ENCODE measurements at places on chromosomes 16 and 17.

DNA sequence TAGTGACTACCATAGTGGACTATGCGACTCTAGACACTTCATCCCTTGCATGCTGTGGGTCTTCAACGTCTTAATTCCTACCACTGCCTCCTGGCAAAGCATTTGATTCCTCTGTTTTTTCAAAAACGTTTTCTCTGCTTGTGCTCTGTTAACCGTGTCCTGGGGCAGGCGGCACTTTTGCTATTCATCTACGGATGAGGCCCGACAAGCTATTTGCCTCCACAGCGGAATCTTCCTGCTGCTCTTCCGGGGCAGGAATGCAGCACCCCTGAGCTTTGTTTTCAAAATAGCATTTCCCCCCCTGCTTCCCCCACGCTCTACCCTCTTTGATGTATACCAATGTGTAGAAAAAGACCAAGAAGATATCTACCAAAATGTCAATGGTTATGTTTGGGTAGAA lies 39.8 kb upstream of the METTL16 start:
- H3K4me3 ChIP-seq, result no peak overlapping the region
- peaks cover 3% of the 10 kb centered on the region for H3K27me3 ChIP-seq
- no peaks in the 10 kb centered on the region for H3K36me3 ChIP-seq
- H3K27ac ChIP-seq, result no peak overlapping the region

DNA sequence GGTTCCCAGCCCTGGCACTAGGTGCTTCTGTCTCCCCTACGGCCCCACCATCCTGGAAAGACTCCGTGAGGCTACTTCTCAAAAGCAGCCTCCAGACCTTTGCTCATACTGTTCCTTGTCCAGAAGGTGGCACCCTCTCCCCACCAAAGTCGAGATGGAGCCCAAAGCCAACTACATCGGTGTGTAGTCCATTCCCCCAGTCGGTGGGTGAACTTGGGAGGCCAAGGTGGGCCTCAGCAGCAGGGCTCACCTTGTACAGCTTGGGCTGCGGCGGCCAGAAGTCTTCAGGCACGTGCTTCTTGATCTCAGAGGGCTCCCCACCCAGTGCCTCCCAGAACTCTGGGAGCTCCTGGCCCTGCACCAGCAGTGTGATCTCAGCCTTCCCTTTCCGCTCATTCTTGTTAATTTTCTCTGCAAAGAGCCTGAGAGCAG lies 10.2 kb downstream of the FLII start:
- H3K27me3 ChIP-seq, result no peaks in the 10 kb centered on the region
- peak overlapping the region; percentile 38 for H3K27ac ChIP-seq
- peaks cover 30% of the 10 kb centered on the region for H3K36me3 ChIP-seq
- no peak overlapping the region for H3K4me3 ChIP-seq
- H3K4me1 ChIP-seq, result no peaks in the 10 kb centered on the region
- DNase-seq, result peak; percentile 78

DNA sequence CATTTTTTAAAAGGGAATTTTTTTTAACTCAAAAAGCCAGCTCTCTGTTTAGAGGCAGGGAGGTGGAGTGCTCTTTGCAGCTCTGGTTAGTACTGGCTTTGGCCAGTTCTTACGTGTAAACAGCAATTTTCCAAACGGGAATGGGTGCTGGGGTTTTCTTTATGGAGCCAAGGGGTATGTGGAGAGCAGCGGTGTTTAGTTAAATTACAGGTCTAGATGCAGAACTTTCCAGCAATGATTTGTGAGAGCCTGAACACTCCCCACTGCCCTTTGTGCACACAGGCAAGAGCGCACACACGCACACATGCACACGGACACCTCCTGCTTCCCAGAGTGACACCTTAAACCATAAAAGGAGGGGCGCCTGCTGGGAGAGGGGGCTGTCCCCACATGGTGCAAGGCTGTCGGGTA lies 140.2 kb downstream of the MSI2 start:
- no peak for DNase-seq
- no peak overlapping the region for H3K4me3 ChIP-seq
- H3K27me3 ChIP-seq, result no peaks in the 10 kb centered on the region
- no peak overlapping the region for H3K27ac ChIP-seq

DNA sequence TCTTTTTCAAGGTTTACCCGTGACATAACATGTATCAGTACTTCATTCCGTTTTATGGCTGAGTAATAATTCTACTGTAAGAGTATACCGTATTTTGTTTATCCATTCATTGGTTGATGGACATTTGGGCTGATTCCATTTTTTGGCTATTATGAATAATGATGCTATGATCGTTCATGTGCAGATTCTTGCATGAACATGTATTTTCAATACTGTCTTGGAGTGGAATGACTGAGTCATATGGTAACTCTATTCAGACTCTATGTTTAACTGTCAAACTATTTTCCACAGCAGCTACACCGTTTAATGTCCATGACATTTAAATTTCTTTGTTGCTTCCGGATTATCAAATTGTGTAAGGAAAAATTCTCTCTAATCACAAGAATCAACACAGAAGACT lies 17.9 kb downstream of the BFAR start:
- peaks cover 40% of the 10 kb centered on the region for H3K36me3 ChIP-seq
- H3K27ac ChIP-seq, result peak overlapping the region; percentile 79
- no peaks in the 10 kb centered on the region for H3K27me3 ChIP-seq
- peaks cover 10% of the 10 kb centered on the region for H3K4me1 ChIP-seq

DNA sequence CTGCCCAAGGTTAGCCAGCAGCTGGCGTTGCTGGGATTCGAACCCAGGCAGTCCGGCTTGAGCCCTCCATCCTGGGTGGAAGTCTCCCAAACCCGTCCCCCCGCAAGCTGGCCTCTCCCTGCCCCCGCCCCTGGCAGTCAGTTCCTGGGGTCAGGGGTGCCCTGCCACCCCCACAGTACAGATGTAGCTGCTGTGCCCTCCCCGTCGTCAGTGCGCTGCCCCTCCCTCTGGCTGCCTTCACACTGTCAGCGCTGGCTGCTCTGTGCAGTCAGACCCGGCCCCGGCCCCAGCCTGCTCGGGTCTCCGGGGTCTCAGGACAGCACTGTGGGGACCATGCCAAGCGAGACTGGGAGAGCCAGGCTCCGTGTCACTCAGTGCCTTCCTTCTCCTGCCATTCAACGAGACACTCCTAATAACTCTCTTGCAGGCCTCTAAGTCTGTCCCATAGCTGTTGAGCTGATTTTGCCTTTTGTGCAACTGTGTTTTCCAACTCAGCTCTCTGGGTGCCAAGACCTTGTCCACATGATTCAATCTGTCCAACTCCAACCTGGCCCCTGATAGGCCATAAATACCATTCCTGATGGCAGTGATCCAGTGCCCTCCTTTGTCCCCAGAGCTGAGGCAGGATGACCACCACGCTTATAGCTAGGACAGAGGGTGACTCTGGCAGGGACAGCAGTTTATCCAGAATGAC lies 55.5 kb upstream of the IL34 start:
- H3K27ac ChIP-seq, result no peak overlapping the region
- H3K36me3 ChIP-seq, result no peaks in the 10 kb centered on the region
- no peak for DNase-seq
- H3K4me1 ChIP-seq, result no peaks in the 10 kb centered on the region

- H3K27ac ChIP-seq, result no peak overlapping the region
- H3K27me3 ChIP-seq, result no peaks in the 10 kb centered on the region
- H3K36me3 ChIP-seq, result no peaks in the 10 kb centered on the region
- H3K4me3 ChIP-seq, result no peak overlapping the region
These were observed 12.3 kb downstream of the GRIN2A start for GRCh38 chr16:10169904-10170410.

DNA sequence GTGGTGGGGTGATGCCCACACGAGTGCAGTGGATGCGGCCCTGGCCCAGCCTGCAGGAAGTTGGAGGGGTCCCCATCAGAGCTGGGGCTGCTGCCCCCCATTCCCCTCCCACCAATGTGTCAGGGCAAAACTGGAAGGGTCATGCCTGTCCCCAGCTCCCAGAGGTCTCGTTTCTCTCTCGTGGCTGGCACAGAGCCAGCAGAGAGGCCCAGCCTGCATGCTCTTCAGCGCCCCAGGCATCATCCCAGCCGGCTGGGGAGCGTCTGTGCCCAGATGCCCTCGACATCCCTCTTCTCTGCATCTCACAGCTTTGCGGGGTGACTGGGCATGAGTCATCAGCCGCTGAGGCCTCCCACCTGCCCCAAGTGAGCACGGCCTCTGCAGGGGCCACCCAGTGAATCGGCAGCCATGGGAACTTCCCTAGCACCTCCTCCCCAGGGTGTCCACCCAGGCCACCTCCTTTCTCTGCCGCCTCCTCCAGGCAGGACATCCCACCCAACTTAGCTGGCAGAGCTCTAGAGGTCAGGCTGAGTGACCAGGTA lies 9.8 kb upstream of the CSNK1D start:
- H3K4me3 ChIP-seq, result peak overlapping the region; percentile 51
- H3K4me1 ChIP-seq, result peaks cover 43% of the 10 kb centered on the region
- H3K27me3 ChIP-seq, result no peaks in the 10 kb centered on the region
- H3K27ac ChIP-seq, result peak overlapping the region; percentile 74
- no peaks in the 10 kb centered on the region for H3K36me3 ChIP-seq

DNA sequence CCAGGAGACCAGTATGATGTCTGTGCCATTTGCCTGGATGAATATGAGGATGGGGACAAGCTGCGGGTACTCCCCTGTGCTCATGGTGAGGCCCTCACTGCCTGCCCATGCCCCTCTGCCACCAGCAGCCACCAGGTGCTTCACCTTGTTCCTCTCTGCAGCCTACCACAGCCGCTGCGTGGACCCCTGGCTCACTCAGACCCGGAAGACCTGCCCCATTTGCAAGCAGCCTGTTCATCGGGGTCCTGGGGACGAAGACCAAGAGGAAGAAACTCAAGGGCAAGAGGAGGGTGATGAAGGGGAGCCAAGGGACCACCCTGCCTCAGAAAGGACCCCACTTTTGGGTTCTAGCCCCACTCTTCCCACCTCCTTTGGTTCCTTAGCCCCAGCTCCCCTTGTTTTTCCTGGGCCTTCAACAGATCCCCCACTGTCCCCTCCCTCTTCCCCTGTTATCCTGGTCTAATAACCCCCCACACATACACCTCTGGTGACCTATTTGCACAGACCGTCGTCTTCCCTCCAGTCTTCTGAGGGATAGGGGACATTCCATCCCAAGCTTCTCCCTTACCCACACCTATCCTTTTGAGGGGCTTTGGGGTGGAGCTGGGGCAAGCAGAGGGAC lies 3.7 kb downstream of the PFN1 start:
- peak; percentile 51 for DNase-seq
- peak overlapping the region; percentile 95 for H3K27ac ChIP-seq
- H3K4me1 ChIP-seq, result peaks cover 52% of the 10 kb centered on the region
- peak overlapping the region; percentile 90 for H3K4me3 ChIP-seq
- H3K27me3 ChIP-seq, result peaks cover 1% of the 10 kb centered on the region
